ENCODE measurements at places on chromosomes 7 and 10. TPM values are rescaled to one million over a fixed set of nuclear protein-coding genes. Genes with fewer than 3 reads are reported as not detected.

- no peaks in the 10 kb centered on the region for H3K27me3 ChIP-seq
- H3K36me3 ChIP-seq: peaks cover 4% of the 10 kb centered on the region
- no peak overlapping the region for H3K27ac ChIP-seq
Observed at GRCh38 chr10:114963908-114964307, 25.9 kb downstream of the TRUB1 start.

DNA sequence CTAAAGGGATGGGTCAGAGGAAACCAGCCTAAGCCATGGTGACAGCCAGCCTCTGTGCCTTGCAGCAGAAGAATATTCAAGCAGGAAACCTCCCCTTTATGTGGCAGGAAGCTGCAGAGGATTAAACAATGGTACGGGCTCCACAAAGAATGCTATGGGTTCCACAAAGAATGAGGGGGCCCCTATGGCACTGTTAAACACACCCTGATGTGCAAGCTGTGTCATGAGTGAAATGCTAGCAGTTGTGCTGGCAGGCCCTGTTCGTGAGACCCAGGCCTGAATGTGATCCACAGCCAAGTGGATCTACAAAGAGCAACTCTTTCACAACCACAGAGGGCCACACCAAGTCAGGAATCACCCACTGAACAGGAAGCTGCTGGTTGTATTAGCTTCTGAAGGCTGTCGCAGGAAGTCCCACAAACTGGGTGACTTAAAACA, 68.9 kb downstream of the MYOF start:
- no peak overlapping the region for H3K4me3 ChIP-seq
- DNase-seq: no peak
- no peaks in the 10 kb centered on the region for H3K4me1 ChIP-seq

The TCAF1 gene
- total RNA-seq: 86.4 TPM

DNA sequence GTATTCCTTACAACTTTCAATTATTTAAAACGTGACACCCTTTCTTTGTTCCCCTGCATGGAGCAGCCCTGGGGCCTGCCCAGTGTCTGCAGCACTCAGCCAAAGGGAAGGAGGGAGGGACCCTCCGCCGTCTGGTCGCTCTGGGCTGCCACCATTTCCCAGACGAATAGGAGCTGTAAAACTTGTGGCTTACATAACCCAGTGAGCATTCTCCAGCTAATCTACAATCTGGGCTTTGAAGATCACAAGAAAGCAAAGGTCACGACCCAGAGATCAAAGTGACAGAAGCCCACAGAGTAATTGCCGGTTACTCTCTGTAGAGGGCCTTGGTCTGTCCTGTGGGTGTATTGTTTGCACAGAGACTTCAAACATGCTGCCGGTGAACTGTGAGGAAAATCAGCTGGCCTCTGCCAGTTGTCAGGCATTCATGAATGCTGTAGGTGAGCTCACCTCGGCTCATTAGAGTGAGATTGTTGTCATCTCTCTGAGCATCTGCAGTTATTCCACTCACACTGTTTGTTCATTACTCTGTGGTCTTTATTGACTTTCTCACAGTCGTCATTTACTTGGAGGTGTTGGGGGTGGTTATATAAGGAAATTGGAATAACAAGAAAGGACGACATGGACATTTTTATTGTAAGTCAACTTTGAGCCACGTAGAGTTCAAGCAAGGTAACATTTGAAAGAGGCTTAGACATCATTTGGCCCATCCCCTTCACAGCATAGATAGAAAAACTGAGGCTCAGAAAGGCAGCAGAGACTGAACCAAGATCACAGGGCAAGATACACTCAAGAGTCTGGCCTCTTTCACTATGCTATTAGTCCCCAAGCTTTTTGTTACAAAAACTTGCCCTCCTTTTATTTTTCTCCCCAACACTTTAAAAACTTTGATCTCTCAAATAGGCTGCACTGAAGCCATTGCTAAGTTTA, 619.8 kb downstream of the LRMDA start:
- DNase-seq: no peak
- no peak overlapping the region for H3K4me3 ChIP-seq
- peaks cover 28% of the 10 kb centered on the region for H3K27me3 ChIP-seq
- H3K36me3 ChIP-seq: no peaks in the 10 kb centered on the region
- H3K27ac ChIP-seq: no peak overlapping the region

DNA sequence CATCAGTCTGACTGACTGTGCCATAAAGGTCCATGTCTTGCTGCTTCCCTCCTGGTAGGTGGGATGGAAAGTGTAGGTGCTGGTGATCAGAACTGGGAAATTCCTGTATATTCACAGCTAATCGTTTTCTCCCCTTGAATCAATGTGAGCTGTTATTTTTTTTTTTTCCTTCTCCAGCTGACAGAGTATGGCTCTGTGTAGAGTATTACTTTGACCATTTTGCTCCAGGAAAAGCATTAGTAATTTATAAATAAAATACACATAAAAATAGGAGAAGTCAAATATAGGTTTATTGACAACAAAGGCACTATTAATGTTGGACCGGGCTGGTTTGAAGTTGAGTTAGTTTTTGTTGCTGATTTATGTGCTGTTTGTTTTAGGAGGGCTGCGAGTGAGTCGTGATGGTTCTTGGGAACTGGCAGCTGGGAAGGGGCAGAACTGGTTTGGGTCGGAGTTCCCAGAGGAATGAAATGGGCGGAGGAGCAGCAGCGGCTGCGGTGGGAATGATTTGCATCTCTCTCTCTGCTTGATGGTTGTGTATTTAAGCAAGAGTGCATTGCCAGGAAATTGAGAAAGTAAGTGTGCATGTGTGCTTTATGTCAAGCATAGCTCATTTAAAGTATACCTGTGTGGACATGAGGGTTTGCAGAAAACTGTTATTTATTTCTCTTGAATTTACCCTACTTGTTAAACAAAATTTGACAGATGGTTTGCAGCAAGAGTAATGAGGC, 80.9 kb downstream of the LRMDA start:
- H3K27me3 ChIP-seq: peaks cover 19% of the 10 kb centered on the region
- H3K27ac ChIP-seq: no peak overlapping the region
- H3K4me1 ChIP-seq: peaks cover 2% of the 10 kb centered on the region
- H3K36me3 ChIP-seq: no peaks in the 10 kb centered on the region
- DNase-seq: no peak

GRCh38 chr7:26556061-26556881, 264.6 kb downstream of the SNX10 start:
- no peaks in the 10 kb centered on the region for H3K4me1 ChIP-seq
- peaks cover 2% of the 10 kb centered on the region for H3K27me3 ChIP-seq
- DNase-seq: no peak
- no peak overlapping the region for H3K27ac ChIP-seq
- H3K36me3 ChIP-seq: no peaks in the 10 kb centered on the region

DNA sequence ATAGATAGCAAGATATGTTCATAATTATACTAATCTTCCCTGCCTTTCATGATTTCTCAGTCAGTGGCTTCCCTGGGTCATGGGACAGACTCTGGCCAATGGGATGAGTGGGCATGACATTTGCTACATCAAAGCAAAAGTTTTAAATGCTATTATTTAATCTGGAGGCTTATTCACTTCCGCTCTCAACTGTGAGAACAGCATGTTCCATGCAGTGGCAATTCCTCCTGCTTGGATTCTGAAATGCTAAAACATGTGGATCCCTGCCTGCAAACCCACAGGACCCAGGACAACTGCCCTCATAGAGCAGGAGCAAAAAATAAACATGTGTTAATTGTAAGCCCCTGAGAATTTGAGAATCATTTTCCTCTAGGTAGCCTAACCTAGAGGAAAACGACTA, 1412.4 kb upstream of the CELF2 start:
- no peaks in the 10 kb centered on the region for H3K27me3 ChIP-seq
- no peak overlapping the region for H3K27ac ChIP-seq
- DNase-seq: no peak
- H3K36me3 ChIP-seq: no peaks in the 10 kb centered on the region
- H3K4me1 ChIP-seq: 0 out of 2 replicates have a peak, but pooled peaks cover 1% of the 10 kb centered on the region
- H3K4me3 ChIP-seq: no peak overlapping the region

DNA sequence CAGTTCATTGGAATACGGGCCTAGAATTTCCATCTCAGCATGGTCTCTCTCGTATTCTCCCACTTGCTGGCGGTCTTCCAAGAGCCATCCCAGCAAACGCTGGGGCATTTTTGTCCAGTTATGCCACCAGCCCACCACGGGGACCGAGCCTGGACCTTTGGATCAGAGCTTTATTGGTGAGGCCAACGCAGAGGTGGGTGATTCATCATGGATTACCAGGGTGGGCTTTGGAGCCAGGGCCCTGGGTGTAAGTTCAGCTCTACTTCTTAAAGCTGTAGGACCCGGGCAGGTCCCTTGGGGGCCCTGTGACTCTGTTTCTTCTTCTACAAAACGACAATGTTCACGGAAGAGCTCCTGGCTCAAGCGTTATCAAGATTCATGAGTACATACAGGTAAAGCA, 22.7 kb upstream of the PITRM1 start:
- peaks cover 9% of the 10 kb centered on the region for H3K27me3 ChIP-seq
- H3K4me3 ChIP-seq: no peak overlapping the region
- no peaks in the 10 kb centered on the region for H3K36me3 ChIP-seq
- no peak overlapping the region for H3K27ac ChIP-seq

The XPNPEP1 gene
- 164 TPM for total RNA-seq

- no peak for DNase-seq
- H3K27me3 ChIP-seq: peaks cover 32% of the 10 kb centered on the region
- H3K4me1 ChIP-seq: no peaks in the 10 kb centered on the region
Observed at GRCh38 chr10:46550795-46551700, 5.4 kb downstream of the GPRIN2 start.

GRCh38 chr7:113636727-113637421, 281.9 kb downstream of the PPP1R3A start:
- no peaks in the 10 kb centered on the region for H3K4me1 ChIP-seq
- H3K36me3 ChIP-seq: no peaks in the 10 kb centered on the region
- H3K27ac ChIP-seq: no peak overlapping the region
- DNase-seq: peak; percentile 67

- no peak overlapping the region for H3K4me3 ChIP-seq
- H3K36me3 ChIP-seq: no peaks in the 10 kb centered on the region
- H3K4me1 ChIP-seq: no peaks in the 10 kb centered on the region
Observed at GRCh38 chr10:17548770-17549169, 68.4 kb downstream of the HACD1 start.

DNA sequence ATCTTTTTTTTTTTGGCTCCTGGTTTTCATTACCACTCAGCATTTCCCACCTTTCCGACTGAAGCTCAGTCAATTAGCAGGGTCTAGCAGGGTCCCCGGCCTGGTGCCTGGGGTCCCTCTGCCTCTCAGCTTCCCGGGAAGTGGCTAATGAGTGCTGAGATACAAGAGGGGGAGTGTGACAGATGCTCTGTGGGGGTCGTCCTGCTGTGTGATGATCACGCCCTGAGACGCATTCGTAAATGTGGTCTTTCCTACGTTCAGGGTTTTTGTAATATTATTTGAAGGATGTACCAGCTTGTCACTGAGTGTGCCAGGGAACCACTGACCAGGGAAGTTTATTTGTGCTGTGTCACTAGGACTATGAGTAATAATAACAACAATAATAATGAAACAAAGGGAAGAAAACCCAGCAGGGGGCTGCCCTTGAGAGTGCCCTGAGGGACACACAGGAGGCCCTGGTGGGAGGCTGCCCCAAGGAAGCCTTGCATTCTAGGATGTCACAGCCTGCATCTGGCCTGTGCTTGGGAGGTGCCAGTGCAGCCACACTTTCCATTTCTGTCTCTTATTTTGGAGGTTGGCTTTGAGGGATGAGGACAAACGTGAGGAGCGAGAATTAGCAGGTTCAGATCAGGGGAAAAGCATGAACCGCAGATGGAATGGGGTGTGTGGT, 337.8 kb downstream of the ADARB2 start:
- DNase-seq: no peak
- H3K4me3 ChIP-seq: no peak overlapping the region
- no peaks in the 10 kb centered on the region for H3K4me1 ChIP-seq
- no peak overlapping the region for H3K27ac ChIP-seq

DNA sequence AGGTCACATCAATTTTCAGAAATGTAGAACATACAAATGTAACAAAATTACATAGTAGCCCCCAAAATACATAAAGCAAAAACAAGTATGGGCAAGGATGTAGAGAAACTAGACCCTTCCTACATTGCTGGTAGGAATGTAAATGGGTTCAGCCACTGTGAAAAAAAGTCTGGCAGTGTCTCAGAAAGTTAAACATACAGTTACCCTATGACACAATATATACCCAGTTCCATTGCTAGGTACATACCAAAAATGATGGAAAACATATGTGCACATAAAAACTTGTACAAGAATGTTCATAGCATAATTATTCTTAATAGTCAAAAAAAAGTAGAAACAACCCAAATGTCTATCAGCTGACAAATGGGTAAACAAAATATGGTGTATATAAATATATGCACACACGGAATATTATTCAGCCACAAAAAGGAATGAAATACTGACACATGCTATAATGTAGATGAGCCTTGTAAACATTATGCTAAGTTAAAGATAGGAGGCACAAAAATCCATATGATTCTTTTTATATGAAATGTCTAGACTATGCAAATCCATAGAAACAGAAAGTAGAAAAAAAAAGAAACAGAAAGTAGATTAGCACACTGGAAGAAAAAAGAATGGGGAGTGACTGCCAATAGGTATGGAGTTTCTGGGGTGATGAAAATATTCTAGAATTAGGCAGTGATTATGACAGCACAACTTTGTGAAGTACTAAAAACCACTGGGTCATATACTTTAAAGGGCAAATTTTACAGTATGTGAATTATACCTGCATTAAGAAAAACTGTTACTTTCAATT, 13.5 kb downstream of the HERPUD2 start:
- no peak for DNase-seq
- peaks cover 6% of the 10 kb centered on the region for H3K36me3 ChIP-seq
- H3K27ac ChIP-seq: no peak overlapping the region
- H3K4me1 ChIP-seq: no peaks in the 10 kb centered on the region
- H3K4me3 ChIP-seq: no peak overlapping the region
- H3K27me3 ChIP-seq: no peaks in the 10 kb centered on the region

DNA sequence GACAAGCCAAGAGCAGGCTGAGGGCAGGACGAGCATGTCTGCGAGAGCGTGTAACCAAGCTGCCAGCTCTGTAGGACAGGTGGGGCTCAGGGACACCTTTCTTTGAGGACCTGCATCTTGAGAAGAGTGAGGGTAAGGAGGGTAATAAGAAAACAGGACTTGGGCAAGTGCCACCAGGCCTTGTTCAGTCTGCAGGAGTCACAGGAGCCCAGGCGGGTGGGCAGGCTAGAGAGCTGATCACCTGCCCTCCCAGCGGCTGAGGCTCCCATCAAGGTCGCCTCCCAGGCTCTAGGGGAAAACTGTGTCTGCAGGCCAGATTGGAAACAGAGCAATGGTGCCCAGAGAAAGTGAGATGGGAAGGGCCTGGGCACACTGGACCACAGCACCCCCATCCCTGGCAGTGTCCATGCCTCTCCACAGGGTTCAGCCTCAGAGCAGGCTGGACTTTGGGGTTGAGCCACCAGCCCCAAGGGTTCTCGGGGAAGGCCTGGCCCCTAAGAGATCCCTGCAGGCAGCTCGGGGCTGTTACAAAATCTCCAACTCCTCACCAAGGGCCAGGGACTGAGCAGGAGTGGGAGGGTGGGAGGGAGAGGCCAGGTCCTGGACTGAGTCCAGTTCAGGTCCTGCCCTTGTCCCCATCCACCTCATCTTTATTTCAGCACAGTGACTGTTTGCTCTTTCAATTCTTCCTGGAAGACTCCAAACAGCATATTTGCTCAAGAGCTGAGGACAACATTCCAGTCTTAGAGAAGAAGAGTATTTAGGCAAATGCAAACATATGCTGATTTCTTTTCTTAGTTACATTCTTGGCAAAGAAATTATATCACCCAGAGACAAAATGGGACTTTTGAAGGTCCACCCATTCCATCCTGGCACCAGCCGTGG, 161.9 kb downstream of the GRID1 start:
- H3K4me3 ChIP-seq: no peak overlapping the region
- no peak overlapping the region for H3K27ac ChIP-seq
- H3K27me3 ChIP-seq: no peaks in the 10 kb centered on the region
- no peaks in the 10 kb centered on the region for H3K4me1 ChIP-seq

Data from IMR-90 (cell line).